A549 treated with DMSO at 1 μM for 4 hours (cell line): ENCODE measurements at places on chromosomes 2 and 18. TPM values are rescaled to one million over a fixed set of nuclear protein-coding genes. Genes with fewer than 3 reads are reported as not detected.

REG1B gene
- not detected in 5 replicates for total RNA-seq

PPP1R1C gene
- total RNA-seq, result 1.8 to 4.7 TPM (median 2.0 TPM) in 5 replicates

SPATA3 gene
- total RNA-seq, result not detected in 5 replicates

CD8A gene
- 0.19 to 0.45 TPM (median 0.30 TPM) in 5 replicates for total RNA-seq

UGT1A6 gene
- 1.1 to 1.3 TPM (median 1.3 TPM) in 5 replicates for total RNA-seq

TLX2 gene
- 0.14 to 0.43 TPM (median 0.25 TPM) in 5 replicates for total RNA-seq

COLEC12 gene
- 0.03 to 0.06 TPM (median 0.05 TPM) in 4 of 5 replicates, not detected in the other for total RNA-seq
